GOT3 (cell line): ENCODE measurements at places on chromosomes 3 and 15.

GRCh38 chr3:79032686-79033318 lies 735.0 kb downstream of the ROBO1 start:
- no peak for DNase-seq

DNA sequence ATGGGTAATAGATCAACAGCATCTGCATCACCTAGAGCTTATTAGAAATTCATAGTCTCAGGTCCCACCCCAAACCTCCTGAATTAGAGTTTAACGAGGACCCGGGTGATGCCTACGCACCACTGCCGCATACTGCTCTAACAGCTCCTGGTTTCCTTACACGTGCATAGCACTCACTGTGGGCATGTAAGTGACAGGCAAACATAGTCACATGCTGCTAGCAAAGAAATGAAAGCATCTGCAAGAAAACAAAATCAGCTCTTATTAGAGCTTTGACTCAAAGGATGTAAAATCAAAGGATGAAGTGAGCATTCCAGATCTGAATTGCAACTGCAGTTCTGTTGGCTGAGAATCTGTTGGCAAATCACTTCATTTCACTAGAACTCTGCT lies 19.1 kb upstream of the RIOX2 start:
- DNase-seq = no peak

- DNase-seq = no peak
Measured at GRCh38 chr3:133256787-133257483, 142.9 kb upstream of the BFSP2 start.

DNA sequence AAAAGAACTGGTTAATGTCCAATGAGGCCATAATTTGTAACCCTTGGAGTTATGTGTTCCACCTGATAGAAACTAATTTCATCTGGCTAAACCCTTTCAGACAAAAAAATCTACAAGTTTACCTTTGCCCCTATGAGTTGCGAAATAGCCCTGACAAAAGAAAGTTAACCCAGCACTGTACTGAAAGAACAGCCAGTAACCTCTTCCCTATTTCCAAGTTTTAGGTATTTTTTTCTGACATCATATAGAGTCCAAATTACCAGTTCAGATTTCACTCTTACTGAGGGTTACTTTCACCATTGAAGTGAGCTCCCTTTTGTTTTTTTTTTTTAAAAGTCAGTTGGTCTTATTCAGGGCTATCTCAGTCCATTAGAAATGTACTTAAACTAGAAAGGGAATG lies 42.8 kb upstream of the PTPRG start:
- DNase-seq = no peak

DNA sequence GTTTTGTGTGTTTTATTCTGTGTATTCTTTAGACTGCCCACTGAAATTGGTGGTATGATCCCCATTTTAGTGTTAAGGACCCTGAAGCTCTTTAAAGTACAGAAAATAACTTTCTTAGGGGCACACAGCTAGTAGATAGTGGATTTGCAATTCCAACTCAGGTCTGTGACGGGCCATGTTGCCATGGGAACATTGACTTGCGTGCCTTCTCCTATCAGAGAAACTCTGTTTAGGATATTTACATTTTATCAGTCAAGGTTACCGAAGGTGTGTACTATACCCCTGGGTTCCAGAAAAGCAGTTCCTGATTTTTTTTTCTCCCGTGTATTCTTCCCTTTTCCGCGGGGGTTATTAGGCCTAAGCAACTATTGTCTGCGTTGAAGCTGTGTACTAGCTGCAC lies 19.4 kb downstream of the MYZAP start:
- no peak for DNase-seq

DNA sequence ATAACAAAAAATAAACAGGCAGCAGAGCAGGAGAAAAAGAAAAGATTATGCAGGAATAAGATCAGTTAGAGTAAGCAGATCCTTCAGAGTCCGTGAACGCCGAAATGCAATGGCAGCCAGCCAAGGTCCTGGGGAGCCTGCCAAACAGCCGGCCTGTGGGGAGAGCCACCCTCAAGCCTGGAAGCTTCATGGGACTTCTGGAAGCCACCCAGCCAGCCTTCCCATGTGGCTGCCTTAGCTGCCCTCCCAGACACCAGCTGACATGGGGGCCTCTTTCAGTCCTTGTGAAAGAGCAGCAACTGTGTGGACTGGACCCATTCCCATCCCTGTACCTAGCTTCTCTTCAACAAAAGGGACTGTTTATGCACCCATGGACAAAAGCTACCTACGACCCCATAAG lies 64.9 kb upstream of the RAD18 start:
- no peak for DNase-seq

GRCh38 chr3:117788506-117788905 lies 1078.9 kb downstream of the TUSC7 start:
- DNase-seq = no peak

GRCh38 chr3:140078343-140078742 lies 143.4 kb downstream of the CLSTN2 start:
- no peak for DNase-seq

DNA sequence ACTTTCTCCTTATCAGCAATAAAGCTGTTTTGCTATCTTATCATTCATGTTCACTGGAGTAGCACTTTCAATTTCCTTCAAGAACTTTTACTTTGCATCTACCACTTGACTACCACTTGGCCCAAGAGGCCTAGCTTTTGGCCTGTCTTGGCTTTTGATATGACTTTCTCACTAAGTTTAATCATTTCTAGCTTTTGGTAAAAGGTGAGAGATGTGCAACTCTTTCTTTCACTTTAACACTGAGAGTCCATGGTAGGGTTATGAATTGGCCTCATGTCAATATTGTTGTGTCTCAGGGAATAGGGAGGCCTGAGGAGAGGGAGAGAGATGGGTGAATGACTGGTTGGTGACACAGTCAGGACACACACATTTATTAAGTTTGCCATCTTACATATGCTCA lies 31.0 kb upstream of the FAM3D start:
- no peak for DNase-seq

GRCh38 chr3:172546105-172546504 lies 22.9 kb upstream of the TNFSF10 start:
- no peak for DNase-seq

- no peak for DNase-seq
Measured at GRCh38 chr3:168273917-168274316, 178.2 kb upstream of the GOLIM4 start.

DNA sequence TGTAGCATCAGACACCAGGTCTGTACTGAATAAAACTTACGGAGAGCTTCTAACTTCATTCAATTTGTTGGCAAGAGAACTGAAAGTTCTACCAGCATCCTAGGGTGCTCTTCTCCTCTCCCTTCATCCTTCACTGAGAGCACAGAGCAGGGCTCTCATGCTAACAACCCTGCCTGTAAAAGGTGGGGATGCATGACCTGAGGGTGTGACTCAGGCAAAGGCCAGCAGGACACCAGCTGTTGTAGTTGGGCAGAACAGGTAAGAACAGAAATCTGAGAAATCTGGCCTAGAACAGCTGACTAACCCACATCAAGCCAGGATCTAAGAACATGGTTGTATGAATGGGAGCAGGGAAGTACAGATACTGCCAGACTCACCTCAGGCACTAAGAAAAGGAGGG lies 64.2 kb downstream of the MYLK start:
- DNase-seq = no peak

GRCh38 chr3:122538956-122539490 lies 24.3 kb upstream of the KPNA1 start:
- DNase-seq = no peak

GRCh38 chr3:37435572-37435971 lies 261.2 kb upstream of the LRRFIP2 start:
- DNase-seq = no peak

DNA sequence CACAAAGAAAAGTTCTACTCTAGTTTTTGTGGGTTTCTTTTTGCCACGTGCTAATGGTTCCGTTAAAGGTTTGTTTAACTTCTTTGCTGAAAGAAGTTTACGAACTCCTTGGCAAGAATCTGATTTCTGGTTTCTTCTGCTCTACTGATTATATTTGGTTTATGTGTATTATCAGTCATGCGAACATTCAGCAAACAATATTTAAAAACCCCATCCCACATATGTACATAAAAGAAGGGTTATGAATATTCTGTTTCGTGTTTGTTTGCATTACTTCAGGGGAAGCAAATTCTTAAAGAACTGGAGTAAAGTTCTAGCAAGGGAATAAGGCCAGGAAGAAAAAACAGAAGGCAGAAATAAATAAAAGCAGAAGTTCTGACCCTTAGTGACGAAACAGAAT lies 9.8 kb downstream of the LARS2 start:
- no peak for DNase-seq

DNA sequence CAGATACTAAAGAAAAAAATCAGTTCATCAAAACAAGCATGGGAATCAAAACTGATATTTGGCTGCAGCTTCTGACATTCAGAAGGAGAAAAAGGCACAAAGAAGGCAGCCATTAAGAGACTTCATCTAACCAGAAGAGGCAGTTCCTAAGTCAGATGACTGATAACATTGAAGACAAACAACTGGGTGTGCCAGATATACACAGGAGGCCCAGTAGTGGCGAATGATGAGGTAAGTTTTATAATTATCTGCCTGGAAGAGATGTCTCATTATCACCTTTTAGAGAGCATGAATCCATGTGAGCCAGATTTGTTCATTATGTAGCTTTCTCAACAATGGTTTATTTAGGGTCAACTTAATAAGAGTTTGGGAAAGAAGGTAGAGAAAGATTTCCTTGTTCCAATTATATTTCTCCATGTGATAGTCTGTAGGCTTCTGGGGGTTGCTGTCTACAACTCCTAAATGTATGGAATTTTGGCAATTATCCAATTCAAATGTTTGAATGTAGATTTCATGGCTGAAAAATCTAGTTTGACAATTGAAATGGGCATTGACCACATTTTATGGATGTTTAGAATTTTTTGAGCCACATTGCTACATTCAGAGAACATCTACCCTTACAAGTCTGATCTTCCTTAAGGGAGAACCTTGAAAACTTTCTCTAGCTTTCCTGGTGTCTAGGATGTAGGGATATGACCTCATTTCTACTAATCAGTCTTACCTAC lies 50.4 kb upstream of the RASGRF1 start:
- DNase-seq = no peak

DNA sequence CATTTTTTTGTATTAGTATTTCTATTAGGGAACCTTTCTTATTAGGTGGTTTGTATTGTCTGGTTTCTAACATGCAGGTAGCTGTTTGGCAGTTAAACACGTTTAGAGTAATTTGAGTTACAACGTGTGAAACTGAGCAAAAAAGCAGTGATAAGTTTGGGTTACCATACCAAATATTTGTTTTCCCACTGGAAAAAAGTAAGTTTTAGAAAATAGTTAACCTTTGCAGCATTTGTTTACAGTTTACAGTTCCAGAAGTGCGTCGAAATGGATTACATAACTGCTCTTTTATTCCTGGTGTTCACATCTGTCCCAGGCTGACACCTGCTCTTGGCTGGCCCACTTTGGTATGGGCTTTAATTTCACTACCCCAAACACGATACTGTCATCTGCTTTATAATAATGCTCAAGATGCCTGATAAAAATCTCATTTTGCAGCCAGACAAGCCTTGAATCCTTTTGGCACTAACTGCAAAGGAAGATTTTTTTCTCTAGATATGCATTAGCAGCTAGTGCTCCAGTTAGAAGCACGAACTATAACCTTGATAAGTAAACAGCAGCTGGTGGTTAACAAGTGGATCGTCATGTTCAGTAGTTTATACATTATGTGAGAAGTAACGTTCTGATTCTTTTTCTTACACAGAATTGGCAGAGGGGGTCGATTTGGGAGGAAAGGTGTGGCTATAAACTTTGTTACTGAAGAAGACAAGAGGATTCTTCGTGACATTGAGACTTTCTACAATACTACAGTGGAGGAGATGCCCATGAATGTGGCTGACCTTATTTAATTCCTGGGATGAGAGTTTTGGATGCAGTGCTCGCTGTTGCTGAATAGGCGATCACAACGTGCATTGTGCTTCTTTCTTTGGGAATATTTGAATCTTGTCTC lies 5.3 kb downstream of the EIF4A2 start:
- DNase-seq = no peak

- no peak for DNase-seq
Measured at GRCh38 chr3:42403737-42404136, 6.7 kb downstream of the LYZL4 start.

GRCh38 chr15:63593705-63594671 lies 3.2 kb upstream of the FBXL22 start:
- no peak for DNase-seq

DNA sequence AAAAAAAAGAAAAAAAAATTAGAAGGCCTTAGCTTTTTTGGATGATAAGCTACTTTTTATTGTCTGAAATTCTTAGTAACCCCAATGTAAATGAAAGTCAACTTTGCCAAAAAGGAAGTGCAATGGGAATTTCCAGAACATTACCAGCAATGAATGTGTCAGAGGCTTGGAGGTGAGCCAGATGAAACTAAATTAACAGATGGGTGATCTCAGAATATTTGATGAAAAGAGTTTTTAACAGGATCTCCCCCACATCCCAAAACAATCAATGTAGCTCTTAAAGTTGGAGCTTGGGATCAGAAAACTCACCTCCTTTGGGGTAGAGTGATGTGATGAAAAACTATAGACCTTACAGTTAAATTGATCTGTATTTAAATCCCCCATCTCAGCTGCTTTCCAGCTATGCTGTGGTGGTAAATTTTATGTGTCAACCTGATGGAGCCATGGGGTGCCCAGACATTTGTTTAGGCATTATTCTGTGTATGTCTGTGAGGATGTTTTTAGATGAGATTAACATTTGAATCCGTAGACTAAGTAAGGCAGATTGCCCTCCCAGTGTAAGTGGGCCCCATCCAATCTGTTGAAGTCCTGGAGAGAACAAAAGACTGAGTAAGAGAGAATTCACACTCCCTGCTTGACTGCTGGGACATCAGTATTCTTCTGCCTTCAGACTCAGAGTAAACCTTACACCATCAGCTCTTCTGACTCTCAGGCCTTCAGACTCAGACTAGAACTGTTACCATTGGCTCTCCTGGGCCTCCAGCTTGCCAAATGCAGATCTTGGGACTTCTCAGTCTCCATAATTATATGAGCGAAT lies 84.3 kb upstream of the TNFSF10 start:
- DNase-seq = no peak

GRCh38 chr3:150746791-150747590 lies 16.0 kb downstream of the SIAH2 start:
- DNase-seq = no peak

DNA sequence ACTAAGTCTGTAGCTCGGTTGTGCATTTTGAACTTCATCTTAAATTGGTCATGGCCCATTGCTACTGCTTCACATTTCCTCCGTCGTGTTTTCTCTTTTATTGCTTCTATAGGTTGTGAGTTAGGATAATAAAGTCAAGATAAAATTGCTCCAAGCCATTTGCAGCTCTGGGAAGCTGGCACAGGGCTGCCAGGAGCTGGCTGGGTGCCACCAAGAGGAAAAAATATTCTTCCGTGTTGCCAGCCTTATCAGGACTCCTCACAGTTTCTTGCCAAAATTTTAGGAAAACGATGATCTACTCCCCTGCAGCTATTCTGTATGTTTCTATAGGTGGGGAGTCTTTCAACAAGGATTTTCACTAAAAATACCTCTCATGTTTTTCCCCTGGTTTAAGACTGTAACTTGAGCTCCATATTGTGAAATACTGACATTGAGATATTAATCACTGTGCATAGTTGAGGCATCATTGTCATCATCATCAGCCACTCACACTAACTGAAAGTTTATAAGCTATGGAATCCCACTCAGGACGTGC lies 55.4 kb upstream of the PIAS1 start:
- DNase-seq = no peak
